ENCODE measurements at places on chromosomes 13 and 19. TPM values are rescaled to one million over a fixed set of nuclear protein-coding genes. Genes with fewer than 3 reads are reported as not detected.
A peak's percentile ranks its signal among the peaks of the same experiment; 100 is the strongest.

GRCh38 chr13:94323764-94324758, 155.4 kb downstream of the DCT start:
- H3K27ac ChIP-seq, result peak overlapping the region; percentile 62
- peak overlapping the region; percentile 32 for H3K4me3 ChIP-seq
- no peaks in the 10 kb centered on the region for H3K36me3 ChIP-seq
- H3K4me1 ChIP-seq, result peaks cover 62% of the 10 kb centered on the region
- H3K27me3 ChIP-seq, result no peaks in the 10 kb centered on the region

- H3K27ac ChIP-seq, result no peak overlapping the region
- no peaks in the 10 kb centered on the region for H3K27me3 ChIP-seq
- H3K4me3 ChIP-seq, result no peak overlapping the region
- DNase-seq, result no peak
- no peaks in the 10 kb centered on the region for H3K4me1 ChIP-seq
Observed at GRCh38 chr13:109792416-109793059, 6.2 kb upstream of the IRS2 start.

DNA sequence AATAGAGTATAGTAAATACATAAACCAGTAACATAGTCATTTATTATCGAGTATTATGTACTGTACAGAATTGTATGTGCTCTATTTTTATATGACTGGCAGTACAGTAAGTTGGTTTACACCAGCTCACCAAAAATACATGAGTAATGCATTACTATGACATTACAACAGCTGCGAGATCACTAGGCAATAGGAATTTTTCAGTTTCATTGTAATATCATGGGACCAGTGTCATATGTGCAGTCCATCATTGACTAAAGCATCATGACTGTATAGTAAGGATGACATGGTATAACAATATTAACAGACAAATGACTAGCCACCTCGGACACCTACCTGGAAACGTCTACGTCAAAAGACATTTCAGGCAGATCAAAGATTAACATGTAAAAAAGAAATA, 33.6 kb downstream of the ATP7B start:
- H3K4me3 ChIP-seq, result no peak overlapping the region
- H3K27me3 ChIP-seq, result no peaks in the 10 kb centered on the region
- no peak for DNase-seq
- H3K36me3 ChIP-seq, result no peaks in the 10 kb centered on the region
- H3K27ac ChIP-seq, result no peak overlapping the region

DNA sequence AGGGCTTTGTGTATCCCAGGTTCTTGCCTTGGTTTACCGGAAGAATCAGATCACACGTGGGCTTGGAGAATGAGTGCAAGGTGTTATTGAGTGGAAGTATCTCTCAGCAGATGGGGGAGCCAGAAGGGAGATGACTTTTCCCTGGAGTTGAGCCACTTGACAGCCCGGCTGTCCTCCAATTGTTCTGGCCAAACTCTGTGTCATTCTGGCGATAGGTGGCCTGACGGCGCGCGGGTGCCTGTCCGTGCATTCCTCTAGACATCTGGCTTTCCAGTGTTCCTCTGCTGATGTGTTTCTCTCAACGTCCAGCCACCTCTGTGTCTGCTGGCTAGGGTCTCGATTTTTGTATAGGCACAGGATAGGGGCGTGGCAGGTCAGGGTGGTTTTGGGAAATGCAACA, 181.9 kb downstream of the SHISA2 start:
- no peaks in the 10 kb centered on the region for H3K36me3 ChIP-seq
- H3K27me3 ChIP-seq, result no peaks in the 10 kb centered on the region
- no peak overlapping the region for H3K4me3 ChIP-seq
- no peak for DNase-seq
- peaks cover 23% of the 10 kb centered on the region for H3K4me1 ChIP-seq

GRCh38 chr13:73335210-73335609, 276.4 kb downstream of the KLF5 start:
- no peaks in the 10 kb centered on the region for H3K27me3 ChIP-seq
- no peaks in the 10 kb centered on the region for H3K36me3 ChIP-seq
- no peak overlapping the region for H3K4me3 ChIP-seq
- DNase-seq, result no peak

- H3K4me3 ChIP-seq, result no peak overlapping the region
- no peak for DNase-seq
- H3K27ac ChIP-seq, result no peak overlapping the region
- H3K36me3 ChIP-seq, result peaks cover 4% of the 10 kb centered on the region
Observed at GRCh38 chr13:73901324-73902068, 232.7 kb downstream of the KLF12 start.

Gene PSG3
- total RNA-seq, result 0.16 TPM

DNA sequence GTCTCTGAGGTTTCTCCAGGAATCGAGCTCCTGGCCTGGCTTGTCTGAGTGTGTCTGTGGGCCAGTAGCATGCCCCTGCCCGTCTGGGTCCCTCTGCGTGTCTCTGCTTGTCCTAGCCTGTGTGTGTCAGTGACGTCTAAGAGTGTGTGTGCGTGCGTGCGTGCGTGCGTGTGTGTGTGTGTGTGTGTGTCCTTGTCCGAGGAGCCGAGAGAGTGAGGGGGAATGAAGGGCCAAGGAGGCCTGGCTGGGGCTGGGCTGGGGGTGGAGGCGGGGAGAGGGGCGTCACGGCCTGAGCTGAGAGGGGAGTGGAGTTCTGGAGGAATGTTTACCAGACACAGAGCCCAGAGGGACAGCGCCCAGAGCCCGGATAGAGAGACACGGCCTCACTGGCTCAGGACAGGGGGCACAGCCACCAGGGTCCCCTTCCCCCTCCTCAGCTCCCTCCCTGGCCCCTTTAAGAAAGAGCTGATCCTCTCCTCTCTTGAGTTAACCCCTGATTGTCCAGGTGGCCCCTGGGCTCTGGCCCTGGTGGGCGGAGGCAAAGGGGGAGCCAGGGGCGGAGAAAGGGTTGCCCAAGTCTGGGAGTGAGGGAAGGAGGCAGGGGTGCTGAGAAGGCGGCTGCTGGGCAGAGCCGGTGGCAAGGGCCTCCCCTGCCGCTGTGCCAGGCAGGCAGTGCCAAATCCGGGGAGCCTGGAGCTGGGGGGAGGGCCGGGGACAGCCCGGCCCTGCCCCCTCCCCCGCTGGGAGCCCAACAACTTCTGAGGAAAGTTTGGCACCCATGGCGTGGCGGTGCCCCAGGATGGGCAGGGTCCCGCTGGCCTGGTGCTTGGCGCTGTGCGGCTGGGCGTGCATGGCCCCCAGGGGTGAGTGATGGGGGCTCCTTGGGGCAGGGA, at the start of gene AXL:
Gene AXL, plus strand, starts transcription at position 609 of the 893 bp plus-strand sequence. Its CDS starts 170 bp downstream, at position 779.
- no peaks in the 10 kb centered on the region for H3K36me3 ChIP-seq
- no peak within 1 kb of the TSS for H3K27ac ChIP-seq
- no peaks in the 10 kb centered on the region for H3K27me3 ChIP-seq
- no peak within 1 kb of the TSS for H3K4me3 ChIP-seq

Gene CNFN
- not detected for total RNA-seq

DNA sequence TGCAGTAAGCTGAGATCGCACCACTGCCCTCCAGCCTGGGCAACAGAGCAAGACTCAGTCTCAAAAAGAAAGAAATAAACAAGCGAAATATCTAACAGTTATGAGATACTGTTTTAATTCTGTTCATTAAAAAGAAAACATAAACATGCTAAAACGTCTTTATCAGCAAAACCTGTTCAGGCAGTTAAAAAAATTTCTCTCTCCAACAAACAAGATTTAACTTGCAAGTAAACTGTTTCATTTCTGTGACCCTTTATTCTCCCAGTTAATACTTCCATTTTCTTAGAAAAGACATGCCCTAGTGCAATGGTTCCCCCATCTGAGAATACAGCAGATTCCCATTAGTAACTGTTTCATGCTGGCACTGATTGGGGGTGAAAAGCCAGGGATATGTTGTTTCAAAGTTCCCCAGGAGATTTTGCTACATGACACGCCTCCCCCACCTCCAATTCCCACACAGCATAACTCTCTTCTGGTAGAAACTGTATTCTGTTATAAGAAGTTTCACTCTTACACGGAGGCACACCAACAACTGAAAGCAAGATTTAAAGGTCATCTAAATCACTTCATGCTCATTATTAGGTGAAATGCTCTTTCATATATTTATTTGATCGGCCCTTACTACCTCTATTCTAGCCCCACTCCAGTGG, 24.4 kb downstream of the ELF1 start:
- no peak overlapping the region for H3K4me3 ChIP-seq
- DNase-seq, result no peak
- H3K27ac ChIP-seq, result peak overlapping the region; percentile 57
- H3K4me1 ChIP-seq, result peaks cover 50% of the 10 kb centered on the region

GRCh38 chr19:2758601-2759313, 18.9 kb upstream of the SLC39A3 start:
- no peak overlapping the region for H3K27ac ChIP-seq
- DNase-seq, result no peak
- no peaks in the 10 kb centered on the region for H3K27me3 ChIP-seq
- no peaks in the 10 kb centered on the region for H3K4me1 ChIP-seq

Gene SBSN
- not detected for total RNA-seq

GRCh38 chr13:73961181-73961580, 173.0 kb downstream of the KLF12 start:
- no peak overlapping the region for H3K4me3 ChIP-seq
- no peak overlapping the region for H3K27ac ChIP-seq
- H3K4me1 ChIP-seq, result no peaks in the 10 kb centered on the region
- DNase-seq, result no peak
- H3K27me3 ChIP-seq, result no peaks in the 10 kb centered on the region

Gene VSTM2B
- total RNA-seq, result not detected

Gene SEMA6B
- not detected for total RNA-seq

Measured in naive thymus-derived CD4-positive, alpha-beta T cell (primary cell).